ENCODE measurements at places on chromosomes 5 and 9.
A peak's percentile ranks its signal among the peaks of the same experiment; 100 is the strongest.

DNA sequence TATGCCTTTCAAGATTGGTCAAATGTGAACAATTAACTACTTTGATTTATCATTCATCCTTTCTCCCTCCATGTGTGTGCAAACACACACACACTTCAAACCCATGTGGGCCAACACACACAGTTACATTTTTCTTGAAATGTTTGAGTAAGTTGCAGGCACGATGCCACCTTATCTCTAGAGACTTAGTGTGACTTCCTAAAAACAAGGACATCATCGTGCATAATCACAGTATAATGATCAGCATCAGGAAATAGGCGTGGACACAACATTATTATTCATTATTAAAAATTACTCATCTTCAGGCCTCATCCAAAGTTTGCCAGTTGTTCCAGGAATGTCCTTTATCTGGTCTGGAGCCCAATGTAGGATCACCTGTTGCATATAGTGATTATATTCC is 209.5 kb downstream of the GNA14 start:
- DNase-seq: no peak

- DNase-seq: no peak
Observed at GRCh38 chr5:147397616-147398015, 112.3 kb downstream of the DPYSL3 start.

- DNase-seq: no peak
Observed at GRCh38 chr9:83936523-83936922, 15.3 kb upstream of the KIF27 start.

DNA sequence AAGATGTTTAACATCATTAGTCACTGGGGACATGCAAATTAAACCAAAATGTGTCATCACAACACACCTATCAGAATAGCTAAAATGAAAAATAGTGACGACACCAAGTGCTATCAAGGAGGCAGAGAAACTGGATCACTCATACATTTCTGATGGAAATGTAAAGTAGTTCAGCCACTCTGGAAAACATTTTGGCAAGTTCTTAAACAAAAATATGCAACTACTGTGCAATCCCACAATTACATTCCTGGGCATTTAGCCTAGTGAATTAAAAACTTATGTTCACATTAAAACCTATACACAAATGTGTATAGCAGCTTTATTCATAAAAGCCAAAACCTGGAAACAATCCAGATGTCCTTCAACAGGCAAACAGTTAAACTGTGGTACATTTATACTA is 53.1 kb downstream of the SVEP1 start:
- peak; percentile 87 for DNase-seq

DNA sequence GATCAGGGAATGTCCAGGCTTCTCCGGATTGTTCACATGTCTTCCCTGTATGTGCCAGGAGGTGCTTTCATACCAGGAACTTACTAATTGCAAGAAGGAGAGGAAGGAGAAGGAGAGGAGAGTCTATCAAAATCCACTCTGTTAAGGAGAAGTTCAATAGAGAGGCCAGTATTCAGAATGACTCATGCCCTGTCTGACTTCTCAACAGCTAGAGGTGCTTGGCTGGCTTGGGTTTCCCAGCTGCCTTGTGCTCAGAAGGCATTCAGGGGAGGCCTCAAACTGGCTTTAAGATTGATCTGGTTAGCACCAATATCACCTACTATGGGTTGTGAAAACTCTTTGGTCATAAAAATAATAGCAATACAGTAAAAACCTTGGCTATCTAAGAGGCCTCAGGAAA is 167.9 kb upstream of the GLRA1 start:
- DNase-seq: peak; percentile 0

DNA sequence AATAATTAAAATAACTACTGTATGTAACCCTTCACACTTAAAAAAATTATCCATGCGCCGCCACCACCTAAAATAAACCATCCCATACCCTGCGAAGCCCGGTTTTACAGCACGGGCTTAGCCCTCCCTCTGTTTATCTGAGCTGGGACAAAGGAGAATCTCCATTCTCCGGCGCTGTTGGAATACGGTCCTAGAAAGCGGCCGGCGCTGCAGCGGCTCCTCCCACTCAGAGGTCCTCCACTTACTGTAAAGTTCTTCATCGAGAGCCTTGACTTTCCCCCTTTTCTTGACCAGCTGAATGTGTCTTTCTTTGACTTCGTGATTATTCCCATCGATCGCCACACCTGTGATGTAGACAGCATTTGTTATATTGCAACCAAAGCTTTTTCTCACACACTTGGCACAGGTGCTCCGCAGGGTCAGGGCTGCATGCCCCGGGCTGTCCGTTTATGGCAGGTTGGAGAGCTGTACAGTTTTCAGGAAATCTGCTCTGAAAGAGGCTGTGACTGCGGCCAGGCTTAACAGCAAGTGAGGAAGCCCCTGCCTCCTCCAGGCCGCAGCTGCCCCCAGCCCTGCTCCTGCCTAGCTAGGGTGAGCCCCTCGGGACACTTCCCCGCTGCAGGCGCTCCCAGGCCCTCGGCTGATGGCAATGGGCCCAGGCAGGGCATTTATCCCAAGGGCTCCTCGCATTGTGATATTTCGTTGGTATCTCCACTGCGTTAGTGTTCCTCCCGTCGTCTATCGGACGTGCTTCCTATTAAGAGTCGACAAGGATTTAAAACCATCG is 16.7 kb downstream of the GFPT2 start:
- DNase-seq: no peak

- no peak for DNase-seq
Observed at GRCh38 chr5:125261505-125262250, 515.2 kb upstream of the ZNF608 start.

All from adipocyte (in vitro differentiated cells).